ENCODE measurements at places on chromosomes 7 and 10.

GRCh38 chr7:68417002-68417401, 1181.3 kb upstream of the AUTS2 start:
- no peak for DNase-seq

DNA sequence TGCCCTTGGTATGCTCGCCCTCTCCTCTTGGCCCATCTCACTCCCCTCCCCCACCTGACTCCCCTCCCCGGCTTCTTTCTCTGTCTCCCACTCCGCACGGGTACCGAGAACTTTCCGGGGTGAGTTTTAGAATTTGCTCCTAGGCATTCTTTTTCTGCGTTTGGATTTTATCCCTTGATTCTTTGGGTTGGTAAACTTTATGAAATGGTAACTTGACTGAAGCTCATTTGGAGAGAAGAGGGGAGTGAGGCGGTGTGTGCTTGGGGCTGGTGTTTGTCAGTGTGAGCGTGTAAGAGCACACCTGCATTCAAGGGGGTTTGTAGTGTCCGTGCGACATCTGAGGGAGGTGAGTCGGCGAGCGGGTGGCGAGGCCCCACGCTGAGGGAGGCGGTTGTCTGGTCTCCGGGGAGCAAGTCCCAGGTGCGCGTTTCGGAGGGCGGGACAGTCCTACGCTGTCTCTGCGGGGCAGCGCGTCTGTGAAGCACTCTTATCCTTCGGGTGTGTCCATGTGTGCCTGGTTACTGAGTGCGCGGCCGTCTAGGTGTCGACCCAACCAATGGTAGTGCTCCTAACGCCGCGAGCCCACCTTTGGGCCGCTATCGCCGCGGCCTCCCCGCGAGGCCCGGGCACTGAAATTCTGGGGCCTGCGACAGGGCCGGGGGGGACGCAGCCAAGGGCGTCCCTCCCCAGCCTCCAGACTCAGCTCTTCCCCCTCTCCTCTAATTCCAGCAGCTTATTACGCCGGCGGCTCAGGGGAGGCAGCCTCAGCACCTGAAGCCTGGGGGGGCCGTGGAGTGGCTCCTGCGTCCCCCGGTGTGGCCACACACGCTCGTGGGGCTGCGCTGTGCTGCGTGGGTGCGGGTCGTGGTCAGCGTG, 2.6 kb upstream of the ZNF503 start:
- no peak for DNase-seq

DNA sequence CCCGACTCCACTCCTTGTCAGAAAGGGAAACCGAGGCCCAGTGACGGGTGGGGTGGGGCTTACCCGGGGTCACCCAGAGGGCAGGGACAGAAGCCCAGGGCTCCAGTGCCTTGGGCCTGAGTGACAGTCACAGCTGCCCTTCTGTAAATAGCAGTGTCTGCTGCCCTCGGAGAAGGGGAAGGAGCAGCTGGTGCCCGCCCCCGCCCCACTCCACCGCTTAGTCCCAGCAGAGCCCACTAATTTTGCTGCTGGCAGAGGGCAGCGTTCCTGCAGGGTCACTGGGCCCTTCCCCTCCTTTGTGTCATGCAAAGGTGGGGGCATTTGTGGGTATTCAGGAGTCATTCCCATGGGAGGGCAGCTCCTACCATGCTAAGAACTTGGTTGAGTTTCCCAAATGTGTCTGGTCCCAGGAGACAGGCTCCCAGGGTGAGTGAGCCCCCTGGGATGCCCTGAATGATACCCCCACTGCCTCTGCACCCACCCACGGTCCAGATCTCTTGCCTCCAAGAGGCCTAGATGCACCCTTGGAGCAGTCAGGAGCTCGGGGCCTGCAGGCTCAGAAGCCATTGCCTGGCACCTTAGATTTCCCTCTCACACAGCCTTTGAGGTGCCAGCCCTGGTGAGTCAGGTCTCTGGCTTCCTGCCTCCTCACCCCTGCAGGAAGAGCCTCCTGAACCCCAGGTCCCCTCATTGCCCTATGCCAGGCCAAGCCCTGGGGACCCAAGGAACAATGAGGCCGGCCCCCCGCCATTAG, 17.2 kb downstream of the SH2B2 start:
- no peak for DNase-seq

- DNase-seq, result peak; percentile 61
Measured at GRCh38 chr7:55050281-55050680, 31.5 kb downstream of the EGFR start.

DNA sequence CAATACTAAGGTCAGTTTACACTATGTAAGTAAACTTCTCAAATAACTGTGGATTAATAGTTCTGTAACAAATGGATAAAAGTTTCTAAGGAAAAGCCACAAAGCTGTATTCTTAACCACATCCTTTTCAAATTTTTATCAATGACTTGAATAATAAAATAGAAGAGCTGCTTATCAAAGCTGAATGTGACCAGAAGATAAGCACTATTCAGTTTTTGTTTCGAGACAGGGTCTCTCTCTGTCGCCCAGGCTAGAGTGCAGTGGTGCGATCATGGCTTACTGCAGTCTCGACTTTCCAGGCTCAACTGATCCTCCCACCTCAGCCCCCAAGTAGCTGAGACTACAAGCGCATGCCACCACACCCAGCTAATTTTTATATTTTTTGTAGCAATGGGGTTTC, 17.0 kb downstream of the UPF2 start:
- DNase-seq, result no peak

DNA sequence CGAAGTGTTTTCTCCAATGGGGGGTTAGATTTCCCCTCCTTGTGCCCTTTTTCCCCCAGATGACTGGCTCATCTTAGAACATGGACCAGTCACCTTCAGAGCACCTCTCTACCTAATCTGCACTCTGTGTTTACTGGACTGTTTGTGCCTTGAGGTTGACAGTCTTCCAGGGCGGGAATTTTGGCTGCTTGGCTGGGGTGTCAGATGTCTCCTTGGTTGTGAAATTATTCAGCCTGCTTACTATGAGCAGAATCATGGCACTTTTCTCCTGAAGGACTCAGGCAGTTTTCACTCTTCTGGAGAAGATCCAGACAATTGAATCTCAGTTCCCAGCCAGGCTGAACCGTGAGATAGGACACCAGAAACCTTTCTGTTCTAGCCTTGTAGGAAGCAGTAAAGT, 60.3 kb upstream of the NFKB2 start:
- no peak for DNase-seq

DNA sequence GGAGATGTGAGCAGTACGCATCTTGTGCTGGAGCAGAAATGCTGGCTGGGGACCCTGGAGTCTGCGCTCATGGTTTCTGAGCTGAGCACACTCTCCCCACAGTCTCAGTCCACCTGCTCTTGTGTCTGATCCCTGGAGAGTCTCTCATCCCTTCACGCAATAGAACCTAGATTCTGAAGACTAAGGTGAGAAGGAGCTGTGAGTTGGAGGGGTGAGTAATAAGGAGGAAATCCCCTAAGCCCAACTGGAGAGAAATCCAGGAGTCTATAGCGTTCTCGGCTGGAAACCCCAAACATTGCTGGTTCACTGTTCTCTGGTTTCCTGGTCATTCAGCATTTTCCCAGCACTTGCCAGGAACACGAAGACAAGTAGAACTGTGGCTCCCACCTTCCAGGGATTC, 68.3 kb upstream of the SMNDC1 start:
- DNase-seq, result no peak

DNA sequence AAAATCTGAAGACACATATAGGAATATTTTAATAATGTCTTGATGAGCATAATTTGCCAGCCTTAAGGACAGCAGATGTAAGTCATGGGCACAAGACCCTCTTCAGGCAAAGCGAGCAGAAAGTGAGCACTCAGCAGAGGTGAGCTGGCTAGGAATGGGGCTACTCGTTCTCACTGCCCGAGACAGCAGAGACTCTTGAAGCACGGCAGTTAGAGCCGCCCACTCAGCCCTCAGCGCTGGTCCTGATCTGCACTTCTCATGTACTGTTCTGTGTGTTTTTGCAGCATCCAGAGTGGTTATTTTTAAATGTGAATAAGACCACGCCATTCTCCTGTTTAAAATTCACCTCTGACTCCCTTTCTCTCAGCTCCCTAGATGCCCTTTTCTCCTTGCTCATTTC, 65.3 kb downstream of the GFRA1 start:
- DNase-seq, result no peak

DNA sequence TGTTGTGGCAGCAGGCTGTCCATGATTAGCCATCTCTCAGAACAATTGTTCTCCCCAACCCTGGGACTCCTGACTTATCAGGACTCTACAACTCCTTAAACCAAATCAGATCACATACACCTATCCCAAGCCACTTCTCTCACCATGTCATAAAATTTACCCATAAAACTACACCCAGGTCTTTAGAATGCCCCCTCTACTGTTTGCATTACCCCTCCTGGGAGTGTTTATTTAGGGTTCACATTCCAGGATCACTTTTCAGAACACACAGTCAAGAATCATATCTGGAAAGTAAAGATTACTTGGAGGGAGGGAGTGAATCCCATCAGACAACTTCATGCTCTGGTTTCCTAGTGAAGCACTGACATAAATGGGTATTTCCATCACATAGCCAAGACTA, 7.1 kb downstream of the ASAH2 start:
- DNase-seq, result no peak

- no peak for DNase-seq
Measured at GRCh38 chr10:81978238-81978637, 103.2 kb downstream of the NRG3 start.

All from fibroblast of upper back skin (primary cell).